Esophagus muscularis mucosa (tissue), 4 donors: ENCODE measurements at places on chromosomes 1 and 21.

- peaks cover 54% of the 10 kb centered on the region for H3K4me1 ChIP-seq
- DNase-seq, result no peak
- H3K27me3 ChIP-seq, result no peaks in the 10 kb centered on the region
- H3K4me3 ChIP-seq, result no peak overlapping the region
- H3K27ac ChIP-seq, result peak overlapping the region; percentile 25
Observed at GRCh38 chr1:25729790-25730644, 70.0 kb upstream of the SELENON start.

DNA sequence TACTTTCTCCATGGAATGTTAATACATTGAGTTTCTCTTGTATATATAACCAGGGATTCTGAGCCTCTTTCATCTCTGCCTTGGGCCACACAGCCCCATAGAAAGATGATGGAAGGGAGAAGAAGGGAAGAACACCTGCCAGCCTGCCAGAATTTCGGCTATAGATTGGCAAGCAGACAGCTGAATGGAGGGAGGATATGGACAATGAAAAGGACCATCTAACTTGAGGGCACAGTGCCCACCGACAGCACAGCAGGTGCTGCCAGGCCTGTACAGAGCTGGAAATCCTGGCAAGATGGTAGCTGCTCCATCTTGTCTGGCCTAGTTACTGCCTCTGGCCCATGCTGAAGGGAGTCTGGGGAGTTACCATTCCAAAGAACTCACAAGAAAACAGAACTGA is 244.3 kb downstream of the FGGY start:
- H3K36me3 ChIP-seq, result no peaks in the 10 kb centered on the region
- H3K4me3 ChIP-seq, result no peak overlapping the region
- no peak for DNase-seq
- H3K27ac ChIP-seq, result no peak overlapping the region

DNA sequence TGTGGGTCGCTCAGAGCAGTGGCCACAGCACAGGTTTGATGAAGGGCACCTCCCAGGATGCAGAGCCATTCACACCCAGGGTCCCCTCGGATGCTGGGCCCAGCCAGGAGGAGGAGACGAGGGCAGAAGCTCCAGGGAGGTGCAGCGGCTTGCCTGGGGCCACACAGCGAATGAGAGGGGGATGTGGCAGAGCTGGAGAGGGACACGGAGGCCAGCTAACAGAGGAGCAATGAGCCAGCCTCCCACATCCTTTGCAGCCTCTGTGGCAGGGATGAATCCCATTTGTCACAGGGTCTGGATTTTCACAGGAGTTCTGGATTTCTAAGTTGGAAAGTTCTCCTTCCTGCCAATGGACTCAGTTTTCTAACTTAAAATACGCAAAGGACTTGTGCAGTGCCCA is 35.9 kb downstream of the CHD5 start:
- no peaks in the 10 kb centered on the region for H3K36me3 ChIP-seq
- H3K27me3 ChIP-seq, result no peaks in the 10 kb centered on the region
- H3K4me3 ChIP-seq, result no peak overlapping the region
- DNase-seq, result no peak
- no peak overlapping the region for H3K27ac ChIP-seq

DNA sequence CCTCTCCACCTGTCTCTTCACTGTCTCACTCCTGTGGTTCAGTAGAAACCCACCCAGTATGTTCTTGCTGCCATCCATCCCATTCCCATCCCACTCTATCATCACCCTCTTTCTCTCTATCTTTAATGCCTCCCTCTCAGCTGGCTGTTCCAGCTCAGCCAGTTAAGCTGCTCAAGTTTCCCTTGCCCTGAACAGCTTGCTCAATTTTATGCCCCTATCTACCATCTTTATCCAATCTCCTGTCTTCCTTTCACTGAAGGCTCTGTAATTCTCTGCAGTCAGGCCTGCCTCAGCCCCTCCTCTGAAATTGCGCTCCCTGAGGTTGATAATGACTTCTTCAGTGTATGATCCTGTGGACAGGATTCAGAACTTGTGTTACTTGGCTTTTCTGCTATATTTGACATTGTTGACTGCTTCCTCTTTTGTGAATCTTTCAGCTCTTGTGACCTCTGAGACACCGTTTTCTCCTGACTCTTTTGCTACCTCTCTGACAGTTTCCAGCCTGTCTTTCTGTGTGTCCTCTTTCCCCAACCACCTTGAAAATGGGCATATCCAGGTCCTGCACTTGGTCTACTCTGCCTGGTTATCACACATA is 13.9 kb upstream of the BCAR3 start:
- H3K4me3 ChIP-seq, result no peak overlapping the region
- no peaks in the 10 kb centered on the region for H3K36me3 ChIP-seq
- no peaks in the 10 kb centered on the region for H3K4me1 ChIP-seq
- no peaks in the 10 kb centered on the region for H3K27me3 ChIP-seq

GRCh38 chr1:247646867-247647266 is 32.7 kb downstream of the OR13G1 start:
- H3K4me1 ChIP-seq, result no peaks in the 10 kb centered on the region
- H3K4me3 ChIP-seq, result no peak overlapping the region
- H3K36me3 ChIP-seq, result no peaks in the 10 kb centered on the region
- no peaks in the 10 kb centered on the region for H3K27me3 ChIP-seq
- H3K27ac ChIP-seq, result no peak overlapping the region
- DNase-seq, result no peak
